ENCODE measurements at places on chromosomes 13 and 19. TPM values are rescaled to one million over a fixed set of nuclear protein-coding genes. Genes with fewer than 3 reads are reported as not detected.

Gene ZIC5
- not detected for total RNA-seq

Gene GAPDHS
- total RNA-seq = not detected

Gene CEACAM5
- not detected for total RNA-seq

DNA sequence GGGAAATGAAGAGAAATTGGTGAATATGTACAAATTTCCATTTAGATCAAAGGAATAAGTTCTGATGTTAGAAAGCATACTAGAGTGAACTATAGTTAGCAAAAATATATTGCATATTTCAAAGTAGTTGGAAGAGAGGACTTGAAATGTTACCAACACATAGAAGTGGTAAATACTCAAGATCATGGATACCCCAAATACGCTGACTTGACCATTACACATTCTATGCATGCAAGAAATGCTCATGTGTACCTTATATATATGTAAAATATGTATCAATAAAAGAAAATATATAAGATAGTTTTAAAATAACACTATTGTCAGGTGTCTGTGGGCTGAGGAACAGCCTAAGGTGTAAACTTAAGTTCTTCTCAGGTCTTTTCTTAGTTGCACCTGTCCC lies 14.6 kb upstream of the ZNF491 start:
- DNase-seq = no peak

DNA sequence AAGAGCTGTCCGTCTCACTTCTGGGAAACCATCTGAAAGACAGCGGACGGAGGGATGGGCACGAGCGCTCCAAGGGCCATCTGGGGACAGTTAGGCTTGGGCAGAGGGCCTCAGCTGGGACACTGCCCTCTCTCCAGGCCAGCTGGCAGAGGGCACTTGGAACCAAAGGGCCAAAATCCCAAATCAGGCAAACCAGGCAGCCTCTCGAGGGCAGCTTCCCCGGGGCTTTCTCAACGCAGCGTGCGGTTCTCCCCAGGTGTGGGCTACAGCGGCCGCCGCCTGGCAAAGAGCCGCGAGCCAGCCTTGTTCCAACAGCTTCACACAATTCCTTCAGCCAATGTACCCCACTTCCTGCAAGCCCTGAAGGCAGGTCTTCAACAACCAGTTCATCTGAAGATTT lies 5.0 kb downstream of the MLLT1 start:
- DNase-seq = no peak

DNA sequence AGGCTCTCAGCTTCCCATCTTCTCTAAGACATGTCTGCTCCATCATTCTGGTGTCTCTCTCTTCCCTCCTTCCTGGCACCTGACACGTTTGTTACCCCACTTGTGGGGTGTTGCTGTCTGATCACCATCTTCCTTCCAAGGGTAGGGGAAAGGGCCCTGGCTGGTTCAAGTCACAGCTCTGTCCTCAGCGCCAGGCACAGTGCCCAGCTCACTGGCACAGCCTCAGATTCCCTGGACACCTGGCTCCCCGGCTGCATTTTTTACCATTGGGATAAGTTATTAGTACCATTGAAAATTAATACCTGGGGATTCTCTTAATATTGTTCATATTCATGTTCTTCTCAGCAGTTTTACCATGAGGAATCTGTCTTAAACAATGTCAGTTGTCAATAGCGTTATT lies 50.8 kb upstream of the LDLR start:
- DNase-seq = no peak
